Stimulated activated CD4-positive, alpha-beta T cell treated with anti-CD3 and anti-CD28 coated beads, Interleukin-12 subunit alpha, Interleukin-12 subunit beta, amount 100 ng/mL, for 4 hours (primary cell): ENCODE measurements at places on chromosomes 3 and 15.

DNA sequence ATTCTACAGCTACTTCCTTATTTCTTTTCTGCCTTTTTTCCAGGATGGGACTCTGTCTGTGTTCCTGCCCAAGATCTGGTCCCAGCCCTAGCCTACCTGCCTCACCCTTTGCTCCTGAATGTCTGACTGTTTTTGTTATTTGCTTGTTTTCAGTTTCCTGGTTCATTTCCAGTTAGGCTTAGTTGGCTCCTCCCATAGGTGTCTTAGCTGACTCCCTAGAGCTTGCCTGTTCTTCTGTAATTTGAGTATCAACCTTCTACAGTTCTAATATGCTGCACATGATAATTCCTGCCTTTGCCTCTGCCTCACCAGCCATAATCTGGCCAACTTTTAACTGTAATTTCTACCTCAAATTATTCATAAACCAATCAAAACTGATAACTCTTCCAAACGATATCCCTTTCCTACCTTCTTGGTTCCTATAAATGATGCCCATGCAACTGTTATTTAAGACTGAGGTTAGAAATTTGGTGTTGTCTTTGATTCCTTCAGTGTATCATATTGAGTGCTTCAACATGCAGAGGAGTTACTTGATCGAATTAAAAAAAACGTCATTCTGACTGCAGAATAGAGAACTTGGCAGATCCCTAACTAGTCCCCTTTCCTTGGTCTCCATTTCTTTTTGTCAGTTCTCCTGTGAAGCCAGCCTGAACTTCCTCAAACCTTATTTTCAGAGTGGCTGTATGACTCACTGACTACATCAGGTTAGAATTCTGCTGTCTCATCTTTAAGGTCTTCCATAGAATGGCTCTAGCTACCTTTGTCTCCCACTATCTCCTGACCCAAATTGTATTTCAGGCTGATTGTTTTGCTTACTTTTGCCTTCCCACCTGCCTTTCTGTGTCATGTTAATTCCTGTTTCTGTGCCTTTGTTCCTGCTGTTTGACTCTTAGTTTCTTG lies 8.4 kb downstream of the GOLM2 start:
- DNase-seq, result no peak

GRCh38 chr15:38533416-38533915 lies 31.1 kb downstream of the RASGRP1 start:
- DNase-seq, result no peak

GRCh38 chr3:59831394-59831793 lies 781.6 kb upstream of the CFAP20DC start:
- no peak for DNase-seq

DNA sequence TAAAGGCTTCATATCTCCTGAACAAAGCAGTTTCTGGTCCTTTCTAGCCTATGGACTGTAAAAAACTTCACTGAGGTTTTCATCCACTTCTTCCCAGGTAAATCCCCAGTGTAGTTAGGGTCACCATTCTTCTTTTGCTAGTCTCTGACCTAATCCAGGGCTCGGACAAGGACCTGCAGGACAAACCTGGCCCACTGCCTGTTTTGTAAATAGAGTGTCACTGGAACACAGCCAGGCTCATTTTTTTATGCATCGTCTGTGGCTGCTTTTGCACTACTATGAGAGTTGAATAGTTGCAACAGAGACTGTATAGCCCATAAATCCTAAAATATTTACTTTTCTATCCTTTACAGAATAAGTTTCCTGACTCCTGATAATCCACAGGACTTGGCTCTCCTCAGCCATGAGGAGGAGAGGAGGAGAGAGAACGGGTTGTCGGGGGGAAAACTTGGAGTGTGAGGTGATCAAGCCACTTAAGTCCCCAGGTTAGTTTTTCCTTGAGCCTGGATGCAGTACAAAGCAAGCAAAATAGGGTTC lies 29.0 kb downstream of the CCR3 start:
- DNase-seq, result no peak

- DNase-seq, result no peak
Measured at GRCh38 chr3:53551324-53551723, 56.9 kb downstream of the CACNA1D start.

- DNase-seq, result no peak
Measured at GRCh38 chr3:101941318-101942040, 92.2 kb downstream of the NFKBIZ start.

DNA sequence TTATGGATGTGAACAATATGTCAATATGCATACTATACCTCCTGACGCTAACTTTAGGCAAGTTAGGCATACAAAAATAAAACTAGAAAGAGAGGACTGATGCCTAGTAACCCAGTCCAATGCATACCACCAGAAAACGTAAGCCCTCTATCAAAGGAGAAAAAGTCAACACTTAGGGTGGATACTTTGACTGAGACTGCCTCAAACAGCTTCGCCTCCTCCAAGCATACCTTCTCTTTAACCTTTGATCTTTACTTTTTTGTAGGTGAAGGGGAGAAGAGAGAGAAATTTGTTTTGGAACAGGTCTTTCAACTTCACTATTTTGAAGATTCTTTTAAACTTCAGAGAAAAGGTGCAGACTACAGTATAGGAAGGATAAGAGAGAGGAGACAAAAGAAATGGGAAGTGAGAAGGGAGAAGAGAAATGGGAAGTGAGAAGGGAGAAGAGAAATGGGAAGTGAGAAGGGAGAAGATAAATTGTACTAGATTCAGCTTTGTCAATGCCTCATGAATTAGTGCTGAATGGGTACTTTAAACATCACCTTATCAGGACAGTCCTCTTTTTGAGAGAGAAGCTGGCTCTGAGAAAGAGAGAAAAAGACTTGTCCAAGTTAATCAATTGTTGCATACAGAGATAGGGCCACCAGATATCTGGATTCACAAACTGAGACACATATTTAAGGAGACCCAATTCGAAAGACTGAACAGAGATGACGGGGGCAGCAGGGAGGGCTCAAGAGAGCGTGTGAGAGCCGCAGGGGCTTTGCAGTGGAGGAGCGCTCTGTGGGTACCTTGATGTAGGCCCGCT lies 1.0 kb downstream of the P3H2 start:
- DNase-seq, result no peak

GRCh38 chr15:68484696-68485400 lies 52.9 kb upstream of the ITGA11 start:
- no peak for DNase-seq

DNA sequence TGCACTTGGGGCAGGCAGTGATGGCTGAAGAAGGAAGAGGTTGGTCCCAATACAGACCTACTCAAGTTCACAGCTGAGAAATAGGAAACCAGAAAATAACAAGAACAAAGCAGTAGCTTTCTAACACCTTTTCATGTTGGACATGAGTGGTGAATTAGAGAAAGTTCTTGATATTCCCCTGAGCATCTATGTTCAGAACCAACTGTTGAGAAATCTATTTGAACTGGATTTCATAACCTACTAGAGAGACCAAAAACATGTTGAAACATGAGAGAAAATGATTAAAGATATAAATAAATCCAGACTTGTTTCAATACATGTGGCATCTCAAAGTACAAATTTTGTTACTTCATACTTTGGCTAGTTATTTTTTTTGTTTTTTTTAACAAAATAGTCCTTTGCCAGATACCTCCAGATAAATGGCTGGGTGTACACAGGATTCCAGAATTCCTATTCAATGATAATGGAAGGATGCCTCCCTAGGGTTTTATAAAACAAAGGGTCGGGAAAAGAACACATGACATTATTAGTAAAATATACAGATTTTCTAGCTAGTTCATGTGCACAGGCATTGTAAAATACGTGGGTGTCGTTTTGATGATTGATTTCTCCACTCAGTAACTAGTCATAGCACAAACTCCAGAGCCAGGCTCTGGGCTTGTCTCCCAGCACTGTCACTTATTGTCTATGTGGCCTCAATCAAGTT lies 34.4 kb upstream of the TNFSF10 start:
- no peak for DNase-seq

DNA sequence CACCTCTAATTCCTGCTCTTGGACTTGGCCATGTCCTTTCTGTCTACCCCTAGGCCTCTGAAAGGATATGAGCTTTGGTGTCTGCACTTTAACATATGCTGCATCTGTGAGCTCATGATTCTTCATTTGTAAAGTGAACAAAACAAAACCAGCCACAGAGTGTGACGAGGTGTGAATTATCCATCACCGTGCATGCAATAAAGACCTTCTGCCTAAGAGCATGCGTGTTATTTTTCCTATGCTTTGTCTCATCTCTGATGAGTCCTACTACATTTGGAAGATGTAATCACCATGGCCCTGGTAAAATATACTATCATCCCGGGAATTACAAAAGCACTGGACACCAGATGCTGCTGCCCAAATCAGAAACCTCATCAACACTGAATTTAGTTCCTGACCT lies 103.5 kb upstream of the KCNAB1 start:
- DNase-seq, result no peak

GRCh38 chr15:54836052-54836795 lies 360.5 kb downstream of the RSL24D1 start:
- no peak for DNase-seq

GRCh38 chr3:122679882-122680474 lies 661 bp upstream of the PARP14 start:
- DNase-seq, result peak; percentile 13

GRCh38 chr3:136992115-136992514 lies 34.3 kb downstream of the IL20RB start:
- DNase-seq, result no peak

GRCh38 chr3:128727996-128728395 lies 2.0 kb downstream of the RAB7A start:
- no peak for DNase-seq

DNA sequence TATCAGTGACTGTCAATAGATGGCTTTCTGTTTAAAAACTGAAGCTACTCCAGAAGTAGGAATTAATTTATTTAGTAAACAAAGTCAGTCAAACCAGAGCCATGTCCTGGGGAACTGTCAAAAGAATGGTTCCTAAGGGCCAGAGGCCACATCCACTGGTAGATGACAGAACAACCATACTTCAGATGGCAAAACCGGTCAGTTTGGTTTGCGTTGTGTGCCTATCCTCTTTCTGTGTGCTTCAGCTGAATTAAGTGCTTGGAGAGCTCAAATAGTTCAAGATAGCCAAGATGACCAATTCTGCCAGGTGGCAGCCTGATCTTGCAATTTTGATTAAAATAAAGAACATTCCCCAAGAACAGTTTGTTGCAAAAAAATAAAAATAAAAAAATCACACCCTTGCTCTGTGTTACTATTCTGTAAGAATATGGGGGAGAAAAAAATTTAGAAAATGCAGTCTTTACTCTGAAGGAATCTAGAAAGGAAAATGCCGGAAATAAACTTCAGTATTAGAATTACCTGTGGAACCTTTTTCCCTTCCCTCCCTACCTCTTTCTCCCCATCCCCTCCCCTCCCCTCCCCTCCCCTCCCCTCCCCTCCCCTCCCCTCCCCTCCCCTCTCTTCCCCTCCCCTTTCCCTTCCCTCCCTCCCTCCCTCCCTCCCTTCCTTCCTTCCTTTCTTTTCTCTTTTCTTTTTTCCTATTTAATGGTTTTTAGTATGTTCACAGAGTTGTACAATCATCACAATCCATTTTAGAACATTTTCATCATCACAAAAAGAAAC lies 2.5 kb downstream of the MAP3K13 start:
- DNase-seq, result no peak

GRCh38 chr3:186124592-186124991 lies 15.7 kb upstream of the ETV5 start:
- DNase-seq, result no peak
